Activated naive CD4-positive, alpha-beta T cell (primary cell): ENCODE measurements at places on chromosomes 2 and 18.

GRCh38 chr2:16649353-16650286 is 16.0 kb downstream of the CYRIA start:
- no peak for DNase-seq

DNA sequence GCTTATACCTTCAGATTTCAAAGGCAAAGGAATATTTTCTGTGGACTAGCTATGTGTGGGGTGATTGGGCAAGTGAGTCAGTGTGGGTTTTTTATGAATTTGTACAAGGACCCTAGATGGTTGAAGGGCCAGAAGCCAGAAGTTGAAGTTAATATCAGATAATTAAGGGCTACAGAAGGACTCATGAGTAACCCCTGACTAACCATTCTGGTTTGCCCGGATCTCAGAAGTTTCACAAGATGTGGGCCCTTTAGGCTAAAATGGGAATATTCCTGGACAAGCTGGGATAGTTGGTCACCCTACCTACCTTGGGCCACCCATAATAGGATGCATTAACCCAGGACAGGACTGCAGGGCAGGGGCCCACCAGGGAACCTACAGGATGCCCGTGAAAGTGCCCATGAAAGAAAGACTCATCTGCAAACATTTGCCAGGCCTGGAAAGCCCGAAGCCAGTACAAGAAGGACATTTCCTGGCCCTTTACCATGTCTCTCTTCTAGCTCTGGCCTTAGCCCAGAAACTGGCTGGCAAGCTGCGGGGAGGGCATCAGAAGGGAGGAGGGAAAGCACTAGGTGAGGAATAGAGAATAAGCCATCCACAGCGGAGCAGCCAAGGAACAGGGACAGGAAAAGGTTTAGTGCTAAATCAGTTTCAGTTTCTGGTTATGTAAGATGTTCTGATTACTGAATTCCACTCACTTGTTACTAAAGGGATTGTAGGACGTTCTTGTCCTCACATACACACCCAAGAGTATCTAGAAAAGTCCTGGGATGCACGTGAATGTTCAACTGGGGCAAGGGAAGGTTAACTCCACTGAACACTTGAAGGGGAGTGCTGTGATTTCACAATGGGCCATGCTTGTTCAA is 33.6 kb downstream of the GCG start:
- no peak for DNase-seq

GRCh38 chr2:39991298-39991697 is 212.2 kb upstream of the THUMPD2 start:
- no peak for DNase-seq

DNA sequence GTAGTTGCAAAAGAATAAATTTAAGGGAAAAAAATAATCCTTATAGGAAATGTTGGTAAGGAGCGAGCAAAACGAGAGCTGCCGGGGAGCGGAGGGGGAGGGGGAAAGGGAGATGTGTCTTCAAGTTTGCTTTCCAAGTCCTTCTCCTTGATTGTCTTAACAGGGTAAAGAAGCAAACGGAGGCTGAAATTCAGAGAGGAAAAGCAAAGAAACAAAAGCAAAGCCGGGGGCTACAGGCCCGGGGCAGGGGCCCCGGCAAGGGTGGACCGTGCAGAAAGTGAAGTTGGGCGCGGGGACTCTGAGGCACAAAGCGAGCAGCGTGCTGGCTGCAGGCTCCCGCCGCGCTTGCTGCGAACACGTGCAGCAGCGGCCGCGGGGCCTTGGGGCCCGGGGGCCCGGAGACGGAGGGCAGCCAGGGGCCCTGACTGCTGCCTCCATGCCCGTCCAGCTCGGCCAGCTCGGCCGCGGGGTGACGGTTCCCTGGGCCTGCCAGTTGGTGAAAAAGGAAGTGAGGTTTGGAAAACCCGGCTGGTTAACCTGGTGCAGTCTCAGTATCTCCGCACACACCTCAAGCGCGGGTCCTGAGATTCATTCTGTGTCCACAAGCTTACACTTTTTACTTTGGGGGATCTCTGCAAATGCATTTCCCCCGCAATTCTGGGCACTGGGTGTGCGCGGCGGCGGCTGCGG is 4.1 kb downstream of the BCL11A start:
- DNase-seq = no peak

DNA sequence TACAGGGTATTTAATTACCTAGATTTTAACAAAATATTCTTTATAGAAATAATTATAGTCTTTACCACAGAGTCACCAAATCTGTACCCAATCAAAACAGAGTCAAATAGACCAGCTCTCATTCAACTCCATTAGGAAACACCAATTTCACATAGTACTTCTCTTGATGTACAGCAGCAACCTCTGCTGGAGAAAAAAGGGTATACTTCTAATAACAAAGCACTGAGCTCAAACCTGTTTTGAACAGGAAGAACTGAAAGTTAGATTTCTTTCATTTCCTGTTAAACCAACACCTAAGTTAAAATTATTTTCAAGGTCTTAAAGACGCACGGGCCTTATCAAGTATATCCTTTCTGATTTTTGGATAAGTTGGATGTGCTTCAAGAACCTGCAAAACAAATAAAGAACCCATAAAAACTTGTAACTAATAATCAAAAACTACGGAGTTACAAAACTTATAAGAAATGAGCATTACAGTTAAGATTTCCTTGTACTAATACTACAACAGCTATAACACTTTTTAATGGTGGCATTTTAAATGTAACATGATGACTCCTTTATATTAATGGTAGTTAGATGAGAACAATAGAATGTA is 79.0 kb downstream of the TTC21B start:
- no peak for DNase-seq

DNA sequence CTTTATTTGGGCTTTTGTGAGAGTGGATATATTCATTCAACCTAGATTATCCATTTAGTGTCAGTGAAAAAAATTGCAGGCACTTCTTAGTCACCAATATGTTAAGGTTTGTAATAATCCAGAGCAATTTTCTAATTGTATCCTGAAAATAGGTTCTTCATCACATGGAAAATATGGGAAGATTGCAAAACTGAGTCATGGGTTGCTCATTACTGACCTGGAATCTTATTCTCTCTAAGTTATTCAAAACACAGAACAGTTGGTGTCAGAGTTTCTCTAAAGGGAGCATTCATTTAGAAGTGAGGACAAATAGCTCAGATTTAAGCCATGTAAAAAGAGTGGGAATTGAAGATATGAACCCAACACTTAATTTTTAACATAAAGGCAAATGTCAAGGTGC is 181.3 kb downstream of the IKZF2 start:
- no peak for DNase-seq

DNA sequence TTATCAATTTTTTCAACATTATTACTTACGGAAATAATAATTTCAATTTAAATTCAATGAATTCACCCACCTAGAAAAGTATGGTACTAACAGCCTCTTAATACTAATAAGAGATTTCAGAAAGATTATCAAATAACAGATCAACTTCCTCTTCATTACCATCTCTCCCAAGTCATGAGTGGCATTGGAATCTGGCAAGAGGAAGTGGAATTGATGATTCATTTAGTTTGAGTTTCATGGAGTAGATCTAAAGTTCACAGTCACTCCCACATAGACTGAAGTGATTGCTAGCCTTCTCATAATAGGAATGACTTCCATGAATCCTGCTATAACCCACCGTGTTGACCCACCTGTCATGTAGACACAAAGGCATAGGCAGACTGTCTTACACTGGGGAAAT is 77.7 kb upstream of the WDR75 start:
- DNase-seq = no peak

DNA sequence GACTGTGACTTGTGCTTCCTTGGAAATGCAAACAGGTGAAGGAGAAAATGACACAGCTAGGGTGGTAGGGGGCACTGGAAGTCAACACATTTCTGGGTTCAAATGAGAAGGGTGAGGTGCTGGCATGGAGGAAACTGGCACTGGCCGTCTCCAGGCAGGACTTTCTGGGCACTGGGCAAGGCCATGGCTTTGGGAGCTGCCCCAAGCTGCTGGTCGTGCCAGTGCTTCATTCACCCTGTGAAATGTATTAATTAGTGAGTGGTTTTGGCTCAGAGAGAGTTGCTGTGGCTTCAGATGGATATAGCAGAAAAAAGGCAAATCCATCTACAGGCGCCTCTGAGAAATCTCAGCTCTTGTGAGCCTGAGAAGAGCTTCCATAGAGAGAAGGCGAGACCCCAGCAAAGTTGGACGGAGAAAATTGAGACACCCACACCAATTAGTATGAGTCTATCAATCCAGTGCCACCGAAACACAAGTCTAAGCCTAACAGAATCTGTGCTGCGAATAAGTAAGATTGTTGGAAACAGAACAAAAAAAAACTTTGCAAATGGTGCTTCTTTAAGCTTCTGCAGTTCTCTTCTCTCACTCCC is 202.1 kb upstream of the TNP1 start:
- DNase-seq = no peak

GRCh38 chr2:40450066-40450795 is 1.7 kb downstream of the SLC8A1 start:
- DNase-seq = no peak

GRCh38 chr2:189865826-189866225 is 81.6 kb downstream of the PMS1 start:
- no peak for DNase-seq

DNA sequence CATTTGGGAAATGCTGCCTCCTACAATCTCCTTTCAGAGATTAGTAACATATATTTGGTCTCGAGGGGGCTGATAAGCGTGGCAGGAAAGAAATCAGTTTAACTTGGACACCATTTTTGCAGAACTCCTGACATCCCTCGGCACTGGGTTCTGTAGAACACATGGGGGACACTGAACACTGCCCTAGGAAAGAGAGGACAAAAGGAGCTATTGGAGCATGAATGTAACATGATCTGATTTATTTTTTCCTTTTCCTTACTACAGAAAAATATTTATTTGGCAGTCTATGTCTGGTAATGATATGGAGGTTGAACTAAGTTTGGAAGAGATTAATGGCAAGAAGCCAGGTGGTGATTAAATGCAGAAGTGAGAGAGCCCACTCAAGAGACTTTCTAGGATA is 153.8 kb downstream of the AFF3 start:
- DNase-seq = no peak
